Amniotic stem cell (primary cell): ENCODE measurements at places on chromosomes 13 and 19.

DNA sequence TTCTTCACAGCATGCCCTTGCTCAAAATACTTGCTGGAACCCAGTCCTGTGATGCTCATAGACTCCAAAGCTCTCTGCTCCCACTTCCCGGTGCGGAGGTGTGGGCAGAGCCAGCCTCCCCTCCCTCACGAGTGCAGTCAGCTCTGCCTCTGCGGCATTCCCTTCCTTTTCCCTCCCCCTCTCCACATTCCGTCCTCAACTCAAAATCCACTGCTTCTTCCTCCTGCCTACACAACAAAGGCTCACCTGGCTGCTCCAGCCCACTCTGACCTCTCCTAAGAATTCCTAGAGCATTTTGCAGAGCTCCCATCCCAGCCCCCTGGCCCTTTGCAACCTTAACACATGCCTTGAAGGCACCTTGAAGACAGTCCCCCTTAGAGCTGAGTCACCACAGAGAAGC lies 527.9 kb downstream of the MYO16 start:
- no peak for DNase-seq

GRCh38 chr19:7771072-7771471 lies 8.0 kb downstream of the CLEC4M start:
- DNase-seq, result no peak

- DNase-seq, result no peak
Measured at GRCh38 chr13:35720690-35721554, 244.4 kb upstream of the MAB21L1 start.

DNA sequence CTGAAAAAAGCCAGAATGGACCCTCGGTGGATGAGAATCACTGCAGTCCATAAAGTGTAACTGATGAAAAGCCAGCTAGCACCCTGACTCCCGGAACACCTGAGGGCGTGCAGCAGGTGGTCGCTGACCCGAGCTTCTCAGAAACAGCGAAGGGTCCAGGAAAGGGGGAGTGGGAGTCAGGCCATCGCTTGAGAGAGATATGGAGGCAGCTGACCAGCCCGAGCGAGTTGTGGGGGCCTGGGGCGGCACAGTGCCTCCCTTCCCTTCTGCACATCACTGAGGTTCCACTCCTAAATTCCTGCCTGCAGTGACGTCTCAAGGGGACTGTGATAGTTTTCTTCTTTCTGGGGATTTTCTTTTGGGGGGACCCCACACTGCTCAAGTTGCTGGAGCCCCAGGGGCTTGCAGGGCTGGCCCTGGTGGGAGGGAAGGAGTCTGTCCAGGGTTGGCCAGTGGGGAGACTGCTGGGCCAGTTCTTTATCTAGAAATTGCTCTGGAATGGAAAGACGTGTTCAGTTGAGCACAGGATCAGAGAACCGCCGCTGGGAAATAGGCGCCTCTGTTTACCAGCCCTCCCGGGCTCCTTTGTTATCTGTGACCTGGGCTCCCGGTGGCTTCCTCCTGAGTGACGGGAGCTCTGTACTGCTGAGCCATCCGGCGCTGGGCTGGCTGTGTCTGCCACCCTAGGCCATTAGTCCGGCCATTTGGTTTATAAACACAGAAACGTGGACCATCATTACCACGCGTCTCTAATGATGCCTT lies 71.3 kb downstream of the RAB20 start:
- DNase-seq, result no peak

GRCh38 chr13:114313061-114313860 lies 1.0 kb upstream of the CHAMP1 start:
- DNase-seq, result no peak

DNA sequence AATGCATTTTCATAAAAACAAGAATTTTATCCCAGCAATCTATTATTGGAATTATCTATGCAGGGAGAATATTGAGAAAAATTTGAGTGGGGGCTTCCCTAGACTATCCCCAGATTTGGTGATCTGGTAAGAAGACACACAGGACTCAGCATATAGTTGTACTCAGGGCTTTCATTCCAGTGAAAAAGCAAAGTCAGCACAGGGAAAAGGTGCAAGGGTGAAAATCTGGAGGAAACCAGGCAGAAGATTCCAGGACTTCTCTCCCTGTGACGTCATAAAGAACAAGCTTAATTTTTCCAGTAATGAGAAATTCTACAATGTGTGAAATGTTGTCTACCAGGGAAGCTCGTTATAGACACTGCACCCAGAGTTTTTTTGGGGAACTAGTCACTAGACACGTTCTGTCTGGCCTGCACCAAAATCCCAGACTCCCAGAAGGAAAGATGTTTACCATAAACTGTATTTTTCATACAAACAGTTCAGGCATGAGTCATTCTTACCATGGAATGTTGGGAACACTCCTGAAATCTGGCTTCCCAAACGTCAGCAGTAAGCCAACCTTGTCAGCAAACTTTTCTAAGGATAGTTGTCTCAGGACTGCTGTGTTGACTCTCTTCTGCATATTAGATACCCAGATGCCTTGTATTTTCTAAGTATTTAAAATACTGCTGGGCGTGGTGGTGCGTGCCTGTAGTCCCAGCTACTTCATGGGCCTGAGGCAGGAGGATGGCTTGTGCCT lies 107.4 kb downstream of the DNAJC3 start:
- DNase-seq, result peak; percentile 21

GRCh38 chr13:46288570-46289259 lies 77.0 kb downstream of the LRRC63 start:
- no peak for DNase-seq

- DNase-seq, result no peak
Measured at GRCh38 chr13:79686441-79686840, 205.5 kb downstream of the NDFIP2 start.

GRCh38 chr19:55255618-55256423 lies 3.0 kb downstream of the PPP6R1 start:
- no peak for DNase-seq
